ENCODE measurements at places on chromosomes 3 and 15. TPM values are rescaled to one million over a fixed set of nuclear protein-coding genes. Genes with fewer than 3 reads are reported as not detected.

The POLQ gene
- 7.9 TPM for total RNA-seq

The SLC28A2 gene
- not detected for total RNA-seq

The ONECUT1 gene
- not detected for total RNA-seq

The PODXL2 gene
- total RNA-seq, result 4.3 TPM

GRCh38 chr3:165854696-165855095, 17.5 kb upstream of the BCHE start:
- no peak for DNase-seq

- no peak for DNase-seq
These were observed 15.0 kb upstream of the BNC1 start for GRCh38 chr15:83299462-83299861.

DNA sequence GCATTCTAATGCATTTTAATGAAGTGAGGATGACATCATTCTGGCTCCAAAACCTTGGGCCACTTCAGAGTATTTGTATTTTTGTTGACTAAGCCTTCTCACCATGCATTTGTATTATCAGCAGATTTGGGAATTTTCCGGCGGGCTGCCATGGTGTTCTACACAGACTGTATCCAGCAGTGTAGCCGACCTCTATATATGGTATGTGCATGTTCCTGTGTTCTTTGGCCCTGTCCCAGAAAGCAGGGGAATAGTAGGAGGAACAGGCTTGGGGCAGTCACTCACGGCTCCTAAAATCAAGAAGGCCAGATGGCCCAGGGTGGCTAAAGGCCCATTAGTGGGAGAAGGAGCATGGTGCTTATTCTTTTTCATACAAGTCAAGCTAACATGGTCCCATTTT, 80.5 kb downstream of the USF3 start:
- DNase-seq, result no peak

GRCh38 chr3:176583956-176584355, 613.3 kb downstream of the TBL1XR1 start:
- DNase-seq, result no peak

GRCh38 chr15:78804391-78804792, 6.9 kb downstream of the ADAMTS7 start:
- no peak for DNase-seq

DNA sequence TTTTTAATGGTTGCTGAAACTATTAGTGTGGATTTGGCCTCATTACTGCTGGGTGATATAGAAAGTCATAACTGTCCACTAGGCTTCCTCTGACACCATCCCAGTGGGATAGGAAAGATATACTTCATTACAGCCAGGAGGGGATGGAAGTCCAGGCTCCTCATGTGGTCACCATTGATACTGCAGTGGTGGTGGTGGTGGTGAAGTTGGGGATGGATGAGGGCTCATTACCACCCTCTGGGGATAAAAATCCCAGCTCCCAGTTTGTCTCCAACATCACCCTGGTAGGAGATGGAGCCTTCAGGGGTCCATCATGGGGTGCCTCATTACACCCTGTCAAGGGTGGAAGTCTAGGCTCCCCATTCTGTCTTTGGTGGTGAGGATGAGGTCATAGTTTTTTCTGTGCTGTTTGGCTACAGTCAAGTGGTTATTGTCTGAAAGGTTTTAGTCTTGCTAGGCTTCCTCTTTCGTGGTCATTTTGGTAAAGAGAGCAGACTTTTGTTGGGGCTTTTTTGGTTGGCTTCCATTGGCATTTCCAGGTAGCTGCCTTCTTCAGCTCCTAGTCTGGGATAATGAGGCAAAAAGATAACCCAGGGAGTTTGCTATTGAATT, 30.1 kb upstream of the FILIP1L start:
- DNase-seq, result no peak

Measured in thymus (tissue), 14 donors.